ENCODE measurements at places on chromosomes 3 and 15.

DNA sequence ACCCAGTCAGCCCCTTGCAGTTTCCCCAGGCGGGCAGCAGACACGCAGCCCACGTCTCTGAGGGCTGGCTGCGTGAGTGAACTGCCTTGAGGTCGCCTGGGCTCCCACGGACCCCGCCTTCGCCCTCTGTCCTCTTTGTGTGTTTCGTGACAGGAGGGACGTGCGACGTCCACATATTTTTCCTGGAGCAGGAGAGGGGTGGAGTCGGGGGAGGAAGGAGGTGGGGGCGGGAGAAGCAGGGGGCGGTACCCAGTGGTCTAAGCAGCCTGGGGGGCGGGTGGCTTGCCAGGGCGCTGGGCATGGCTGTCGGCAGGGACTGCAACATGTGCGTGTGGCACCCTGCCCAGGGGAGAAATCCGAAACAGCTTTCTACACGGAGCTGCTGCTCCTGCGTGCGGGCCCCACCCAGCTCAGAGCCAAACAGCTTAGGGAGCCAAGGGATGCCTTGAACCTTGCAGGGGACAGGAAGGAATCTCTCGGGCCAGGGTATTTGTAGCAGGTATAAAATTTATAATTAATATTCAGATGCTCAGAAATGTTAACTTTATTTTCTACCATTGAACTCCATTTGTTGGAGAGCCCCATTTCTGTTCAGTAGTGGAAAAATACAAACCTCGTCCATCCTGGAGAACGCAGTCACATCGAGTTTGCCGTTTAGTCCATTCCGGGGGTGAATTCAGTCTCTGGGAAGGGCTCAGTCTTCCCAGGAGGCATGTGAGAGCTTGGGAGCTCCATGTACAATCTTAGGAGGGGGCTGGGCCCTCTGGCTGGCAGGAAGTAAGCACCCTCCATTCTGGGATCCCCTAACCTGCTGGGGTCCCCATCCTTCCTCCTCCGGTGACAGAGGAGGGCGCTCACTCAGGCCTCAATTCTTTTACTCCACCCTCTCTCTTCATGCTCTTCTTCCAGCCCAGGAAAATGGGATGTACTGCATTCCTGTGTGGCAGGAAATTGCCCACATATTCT, 79.1 kb upstream of the MEF2A start:
- peak; percentile 76 for DNase-seq

DNA sequence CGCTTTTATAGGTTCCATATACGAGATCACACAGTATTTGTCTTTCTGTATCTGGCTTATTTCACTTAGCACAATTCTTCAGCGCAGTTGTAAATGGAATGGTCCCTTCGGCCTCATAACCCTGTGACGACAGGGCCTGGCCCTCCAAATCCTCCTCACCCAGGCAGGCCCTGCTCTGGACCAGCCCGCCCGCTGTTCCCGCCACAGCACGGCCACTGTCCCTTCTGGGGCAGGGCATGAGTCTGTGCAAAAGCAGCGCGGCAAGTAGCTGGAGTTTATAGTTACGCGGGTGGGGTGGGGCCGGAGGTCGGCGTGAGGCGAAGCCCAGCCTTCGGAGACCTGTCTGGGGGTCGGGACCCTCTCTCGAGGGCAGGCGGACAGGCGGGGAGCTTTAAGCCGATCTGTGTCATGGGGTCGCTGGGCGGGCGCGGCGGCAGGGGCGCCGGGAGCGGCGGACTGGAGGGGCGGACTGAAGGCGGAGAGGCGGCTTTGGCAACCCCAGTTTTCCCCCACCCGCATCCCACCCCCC, 543 bp downstream of the ARPIN start:
- DNase-seq = peak; percentile 42

DNA sequence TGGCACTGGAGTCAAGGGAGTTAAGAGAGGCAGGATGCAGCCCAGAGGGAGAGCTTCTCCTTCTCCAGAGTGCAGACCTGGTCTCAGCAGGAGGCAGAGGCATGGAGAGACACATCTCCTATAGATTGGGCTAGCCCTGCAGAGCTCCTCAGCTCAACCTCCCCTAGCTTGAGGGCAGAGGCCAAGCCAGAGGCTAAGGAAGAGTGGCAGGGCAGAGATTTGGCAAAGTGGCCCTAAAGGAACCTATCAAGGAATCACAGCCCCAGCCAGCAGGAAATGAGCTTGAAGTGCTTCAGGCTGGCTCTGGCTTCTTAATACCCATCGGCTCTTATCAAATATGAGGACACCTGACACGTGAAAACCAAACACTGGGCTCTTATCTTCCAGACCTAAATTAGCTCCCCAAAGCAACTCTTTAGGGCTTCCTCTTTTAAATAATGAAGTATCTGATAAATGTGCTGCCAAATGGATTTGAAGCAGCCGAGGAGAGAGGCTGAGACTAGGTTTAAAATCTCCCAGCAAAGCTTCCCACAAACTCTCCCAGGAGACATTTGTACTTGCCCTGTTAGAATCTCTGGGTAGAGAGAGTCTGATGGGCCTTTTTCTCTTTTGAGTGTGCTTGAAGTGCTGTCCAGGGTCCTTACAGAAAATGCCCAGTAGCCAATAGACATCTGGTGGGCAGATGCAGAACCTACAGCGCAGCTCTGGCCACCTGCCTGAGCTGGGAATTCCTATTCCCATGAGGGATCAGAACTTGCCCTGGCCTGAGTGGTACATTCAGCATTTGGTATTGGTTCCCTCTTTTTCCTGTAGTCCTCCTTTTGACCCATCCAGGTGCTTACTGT, 271.4 kb downstream of the CLSTN2 start:
- DNase-seq = peak; percentile 62

DNA sequence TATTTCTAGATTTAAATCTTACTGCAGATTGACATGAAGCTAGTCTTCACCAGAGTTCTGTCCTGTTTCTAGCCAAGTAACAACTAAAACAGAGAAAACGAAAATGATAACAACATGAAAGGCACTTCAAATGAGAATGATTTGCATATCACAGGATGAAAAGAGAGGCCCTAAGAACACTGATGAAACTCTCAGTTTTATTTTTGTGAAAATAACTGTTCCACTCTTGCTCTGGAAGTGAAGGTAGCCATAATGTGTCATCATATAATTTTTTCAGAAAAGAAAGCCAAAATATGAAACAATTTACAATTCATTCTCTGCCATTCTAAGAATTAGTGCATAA, 274.4 kb downstream of the ADAMTSL3 start:
- no peak for DNase-seq

DNA sequence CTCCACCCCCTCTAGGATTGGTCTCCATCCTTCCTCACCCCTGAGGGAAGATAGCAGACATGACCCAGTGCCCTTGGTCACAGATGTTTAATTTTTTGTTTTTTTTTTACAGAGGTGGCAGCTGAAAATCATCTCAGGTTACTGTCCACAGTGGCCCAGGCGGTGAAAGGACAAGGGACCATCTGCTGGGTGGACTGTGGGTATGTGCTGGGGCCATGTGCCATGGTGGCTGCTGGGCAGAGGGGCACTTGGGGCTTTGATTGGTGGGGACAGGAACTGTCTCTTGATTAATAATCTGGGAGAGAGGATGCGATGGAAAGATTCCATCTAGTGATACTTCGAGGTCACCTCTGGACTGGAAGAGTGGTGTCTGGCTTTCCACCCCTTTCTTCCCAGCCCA, 25.4 kb downstream of the PDIA5 start:
- DNase-seq = no peak

GRCh38 chr3:61922118-61922517, 360.7 kb downstream of the PTPRG start:
- DNase-seq = no peak

DNA sequence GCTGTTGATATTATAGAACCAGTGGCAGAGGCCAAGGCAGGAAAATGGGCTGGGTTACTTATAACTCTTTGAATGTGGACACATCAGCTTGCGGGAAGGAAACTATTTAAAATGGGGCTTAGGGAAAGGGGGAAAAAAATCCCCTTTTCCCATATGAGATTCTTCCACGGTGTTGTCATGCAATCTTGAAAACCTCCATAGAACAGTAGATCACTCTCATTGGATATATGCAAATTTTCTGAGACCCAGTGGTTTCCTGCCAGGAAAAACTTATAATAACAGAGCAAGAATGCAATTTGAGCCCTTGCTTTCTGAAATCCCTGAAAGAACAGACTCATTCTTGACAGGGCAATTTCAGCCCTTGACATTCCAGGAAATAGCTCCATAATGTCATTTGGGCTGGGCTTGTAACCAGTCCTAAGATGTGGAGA, 31.1 kb downstream of the TMEM212 start:
- no peak for DNase-seq

DNA sequence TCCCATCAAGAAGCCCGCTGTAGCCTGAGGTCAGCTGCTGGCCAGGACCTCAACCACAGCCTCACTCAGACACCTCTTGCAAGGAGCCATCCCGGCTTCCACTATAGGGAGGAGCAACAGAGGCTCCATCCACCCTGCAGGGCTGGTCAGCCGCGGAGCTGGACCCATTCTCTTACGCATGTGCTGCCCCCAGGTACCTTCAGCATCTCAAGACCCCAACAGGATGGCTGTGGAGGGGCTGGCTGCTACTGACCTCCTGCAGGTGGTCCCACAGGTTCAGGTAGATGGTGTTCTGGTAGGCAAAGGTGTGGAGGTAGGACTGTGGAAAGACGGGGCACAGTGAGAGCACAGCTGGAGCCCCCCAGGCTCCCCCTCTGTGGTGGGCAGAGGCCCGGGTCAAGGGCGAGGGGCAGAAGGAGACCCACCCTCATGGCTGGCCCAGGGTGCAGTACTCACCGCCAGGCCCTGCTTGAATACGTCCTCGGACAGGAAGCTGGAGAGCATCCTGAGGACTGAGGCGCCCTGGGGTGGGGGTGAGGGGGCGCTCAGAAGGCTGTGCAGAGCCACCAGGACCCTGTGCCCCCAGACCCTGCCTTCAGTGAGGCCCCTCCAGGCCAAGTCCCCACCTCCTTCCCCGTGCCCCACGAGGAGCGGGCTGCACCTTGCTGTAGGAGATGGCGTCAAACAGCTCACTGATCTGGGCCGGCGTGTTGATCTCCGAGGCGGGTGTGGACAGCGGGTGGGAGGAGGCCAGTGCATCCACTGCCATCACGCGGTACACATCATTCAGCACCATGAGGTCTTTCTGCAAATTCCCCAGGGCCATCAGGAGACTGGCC, 11.4 kb downstream of the ANPEP start:
- no peak for DNase-seq

DNA sequence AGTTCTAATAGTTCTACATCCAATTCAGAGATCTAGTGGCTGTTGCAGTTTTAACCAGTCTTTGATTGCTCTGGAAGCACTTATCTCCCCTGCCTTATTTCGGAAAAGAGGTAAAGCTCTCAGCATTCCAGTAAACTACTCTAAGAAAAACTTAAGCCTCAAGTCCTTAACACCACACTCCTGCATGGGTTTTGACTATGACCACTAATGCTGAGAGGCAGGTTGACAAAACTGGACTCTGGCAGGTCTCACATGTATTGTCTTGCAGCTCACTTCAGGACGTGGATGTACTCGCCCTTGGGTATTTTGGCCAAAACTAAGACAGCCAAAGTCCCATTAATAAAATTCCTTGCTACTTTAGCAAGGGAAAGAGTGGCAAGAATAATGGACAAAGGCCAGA, 405.9 kb upstream of the GRM7 start:
- DNase-seq = no peak

- DNase-seq = no peak
These were observed 610.6 kb upstream of the CFAP20DC start for GRCh38 chr3:59660376-59660775.

DNA sequence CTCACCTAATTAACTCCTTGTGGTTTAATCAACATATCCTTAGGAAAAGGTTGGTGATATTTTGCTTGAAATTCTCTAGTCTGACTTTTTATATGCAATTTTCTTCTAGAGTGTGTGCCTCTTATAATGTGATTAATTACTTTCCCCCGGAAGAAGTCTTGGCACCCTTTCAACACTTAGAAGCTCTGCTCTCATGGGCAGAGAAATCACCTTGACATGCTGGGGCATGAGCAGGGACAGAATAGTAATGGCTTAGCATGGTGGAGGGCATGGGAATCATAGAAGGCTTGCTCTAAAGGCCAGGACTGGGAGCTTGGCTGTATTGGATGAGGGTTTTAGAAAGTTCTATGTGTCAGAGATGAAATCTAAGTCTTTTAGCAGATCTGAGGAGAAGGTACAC, 293.5 kb downstream of the AGBL1 start:
- no peak for DNase-seq

DNA sequence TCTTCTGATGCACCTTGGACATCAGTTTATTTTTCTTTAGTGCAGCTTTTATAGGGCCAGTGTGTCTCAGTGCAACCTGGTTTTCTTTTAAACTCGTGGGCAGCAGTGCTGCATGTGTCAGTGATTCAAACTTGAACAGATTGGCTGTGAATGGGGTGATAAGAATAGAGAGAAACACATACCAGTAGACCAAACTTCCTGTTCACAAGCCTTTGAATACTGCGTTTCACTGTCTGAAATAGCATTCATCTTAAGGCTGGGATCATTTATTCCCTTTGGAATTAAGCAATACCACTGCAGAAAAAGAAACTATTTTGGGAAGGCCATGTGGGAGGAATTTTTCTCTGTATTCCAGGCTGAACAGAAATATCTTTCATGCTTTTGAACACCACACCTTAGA, 51.7 kb downstream of the PHLDB2 start:
- DNase-seq = no peak

DNA sequence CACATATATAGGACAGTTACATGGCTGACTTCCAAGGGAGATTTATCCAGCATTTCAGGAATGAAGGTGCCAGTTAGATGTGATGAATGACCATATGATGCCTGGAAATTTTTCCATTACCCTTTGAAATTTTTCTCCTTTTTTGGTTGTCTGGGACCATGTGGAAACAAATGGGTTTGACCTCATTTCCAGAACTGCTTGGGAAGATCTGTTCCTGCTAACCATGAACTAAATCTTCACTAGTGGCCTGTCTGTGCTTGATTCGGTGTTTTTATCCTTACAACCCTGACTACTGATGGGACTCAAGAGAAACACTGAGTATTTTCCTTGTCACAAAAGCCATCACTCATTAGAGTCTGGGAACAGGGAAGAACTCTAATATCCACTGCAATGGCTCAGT, 409.4 kb downstream of the PDCD6IP start:
- DNase-seq = no peak

GRCh38 chr3:125281381-125281780, 68.8 kb upstream of the SLC12A8 start:
- no peak for DNase-seq

DNA sequence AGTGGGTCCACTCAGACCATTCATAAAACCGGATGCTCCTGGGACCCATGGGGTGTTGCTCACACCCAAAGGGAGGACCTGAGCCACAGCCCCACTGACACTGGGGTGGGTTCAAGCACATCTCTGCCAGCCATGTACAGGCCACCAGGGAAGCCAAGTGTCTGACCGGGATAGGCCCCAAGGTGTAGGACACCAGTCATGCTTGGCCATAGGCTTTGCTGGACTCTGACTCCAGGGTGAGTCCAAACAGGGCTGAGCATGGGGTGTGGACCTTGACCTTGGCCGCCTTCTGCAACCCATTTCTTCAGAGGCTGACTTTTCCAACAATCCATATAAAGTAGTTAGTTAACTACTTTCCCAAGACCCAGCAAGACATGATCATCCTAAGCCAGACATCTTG, 31.4 kb upstream of the DUSP7 start:
- DNase-seq = no peak

GRCh38 chr3:11691767-11692531, 48.2 kb upstream of the VGLL4 start:
- DNase-seq = no peak

GRCh38 chr15:79004336-79004735, 59.5 kb upstream of the CTSH start:
- no peak for DNase-seq
